GM06990 (cell line): ENCODE measurements at places on chromosomes 5 and 9.

- no peak for DNase-seq
Observed at GRCh38 chr9:133717113-133718031, 20.8 kb downstream of the SARDH start.

GRCh38 chr5:173494446-173494845 lies 122.0 kb downstream of the BOD1 start:
- no peak for DNase-seq

DNA sequence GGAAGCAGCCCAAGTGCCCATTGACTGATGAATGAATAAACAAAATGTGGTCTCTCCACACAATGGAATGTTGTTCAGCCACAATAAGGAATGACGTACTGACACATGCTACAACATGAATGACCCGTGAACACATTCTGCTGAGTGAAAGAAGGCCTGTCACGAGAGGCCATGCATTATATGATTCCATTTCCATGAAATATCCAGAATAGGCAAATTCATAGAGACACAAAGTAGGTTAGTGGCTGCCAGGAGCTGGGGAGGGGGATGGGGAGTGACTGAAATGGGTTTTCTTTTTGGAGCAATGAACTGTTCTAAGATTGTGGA lies 41.4 kb downstream of the BICD2 start:
- DNase-seq: no peak

DNA sequence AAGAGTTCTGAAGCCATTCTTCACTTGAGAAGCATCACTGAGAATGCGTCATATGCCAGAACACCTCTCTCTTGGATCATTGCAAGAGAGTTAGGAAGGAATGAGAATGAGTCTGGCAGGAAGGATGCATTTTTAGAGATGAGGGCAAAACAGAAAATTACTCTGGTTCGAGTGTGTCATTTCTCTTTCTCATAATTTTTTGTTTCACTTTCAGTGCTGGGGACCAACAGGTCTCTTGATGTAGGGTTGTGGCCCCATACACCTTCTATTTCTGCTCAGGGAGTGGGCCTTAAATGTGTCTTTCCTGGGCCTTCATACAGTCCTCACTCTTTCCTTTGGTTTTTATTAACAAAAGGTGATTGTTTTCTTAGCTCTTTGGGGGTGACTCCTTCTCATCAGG lies 302.4 kb downstream of the NR3C1 start:
- peak; percentile 43 for DNase-seq

DNA sequence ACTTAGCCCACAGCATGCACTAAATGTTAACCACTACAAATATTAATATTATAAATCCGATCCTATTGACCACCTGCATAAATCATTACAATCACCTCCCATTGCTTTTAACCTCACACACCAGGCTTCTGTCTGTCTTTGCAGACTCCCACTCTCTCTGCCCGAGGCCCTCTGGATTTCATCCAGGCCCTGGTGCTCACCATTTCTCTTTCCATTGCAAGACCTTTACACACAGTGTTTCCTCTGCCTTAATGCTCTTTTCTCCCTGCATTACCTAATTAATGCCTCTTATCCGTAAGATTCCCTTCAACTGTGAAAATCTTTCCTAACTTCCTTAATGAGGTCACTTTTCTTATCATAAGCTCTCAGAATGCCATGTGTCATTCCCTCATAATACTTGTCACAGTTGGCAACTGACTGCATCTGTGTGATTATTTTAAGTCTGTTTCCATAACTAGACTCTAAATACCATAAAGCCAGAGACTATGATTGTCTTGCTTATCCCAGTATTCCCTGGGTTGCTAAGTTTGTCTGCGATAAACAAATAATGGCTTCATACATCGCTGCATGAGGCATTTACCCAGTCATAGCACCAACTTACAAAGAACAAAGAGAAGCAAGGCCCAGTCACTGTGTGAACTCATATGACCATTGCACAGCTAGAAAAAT lies 155.1 kb downstream of the CCDC192 start:
- DNase-seq: no peak

DNA sequence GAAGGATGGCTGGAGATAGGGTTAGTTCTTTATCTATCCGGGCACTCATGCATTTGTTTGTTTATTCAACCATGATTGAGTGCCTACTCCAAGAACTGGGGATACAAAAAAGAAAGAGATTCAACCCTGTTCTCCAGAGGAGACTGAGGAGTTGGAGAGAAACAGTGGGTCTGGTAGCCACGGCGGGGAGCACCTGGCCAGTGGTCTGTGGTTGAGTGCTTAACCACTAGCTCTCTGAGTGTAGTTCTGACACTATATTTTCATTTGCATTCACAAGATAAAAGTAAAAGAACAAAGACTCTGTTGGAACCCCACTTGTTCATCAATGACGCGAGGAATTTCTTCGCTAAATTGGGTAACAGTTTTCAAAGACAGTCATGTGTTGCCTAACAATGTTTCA lies 295.5 kb upstream of the MSX2 start:
- no peak for DNase-seq
